ENCODE measurements at places on chromosomes 4 and X.

DNA sequence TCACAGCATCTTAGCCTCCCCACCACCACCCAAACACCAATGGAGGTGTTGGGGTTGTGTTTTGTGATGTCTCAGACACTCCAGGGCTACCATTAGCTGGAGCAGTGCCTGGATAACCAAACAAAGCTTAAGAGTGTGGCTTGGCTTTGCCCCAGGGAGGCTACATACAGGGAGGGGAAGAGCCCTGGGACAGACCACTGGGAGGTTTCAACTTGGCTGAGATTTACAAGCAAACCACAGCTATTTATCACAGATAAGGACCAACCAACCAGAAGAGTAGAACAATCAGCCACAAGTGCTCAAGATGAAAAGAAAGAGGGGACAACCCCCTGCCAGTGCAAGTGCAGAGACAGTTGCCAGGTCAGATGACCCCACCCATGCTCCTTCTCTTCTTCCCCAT lies 24.1 kb downstream of the SOX3 start:
- DNase-seq, result no peak

- DNase-seq, result no peak
Measured at GRCh38 chr4:95107004-95107403, 349.2 kb downstream of the BMPR1B start.

DNA sequence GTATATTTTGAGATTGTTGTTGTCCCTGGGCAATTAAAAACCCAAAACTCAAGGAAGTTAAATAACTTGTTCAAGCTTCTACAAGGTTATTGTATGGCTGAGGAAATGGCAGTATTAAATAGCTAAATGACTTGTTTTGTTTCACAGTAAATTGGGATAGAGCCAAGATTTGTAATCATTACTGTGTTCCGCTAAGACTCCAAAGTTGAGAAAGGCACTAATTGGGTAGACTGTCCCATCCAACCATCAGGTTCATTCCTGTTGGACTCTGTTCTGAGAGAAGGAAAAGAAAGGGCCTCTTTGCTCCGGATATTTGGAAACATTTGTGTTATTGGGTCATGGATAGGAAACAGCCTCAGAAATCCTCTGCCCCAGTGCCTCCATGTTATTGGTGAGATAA lies 82.2 kb downstream of the DCLK2 start:
- DNase-seq, result no peak

GRCh38 chr4:188145601-188146000 lies 6.4 kb downstream of the TRIML1 start:
- no peak for DNase-seq

DNA sequence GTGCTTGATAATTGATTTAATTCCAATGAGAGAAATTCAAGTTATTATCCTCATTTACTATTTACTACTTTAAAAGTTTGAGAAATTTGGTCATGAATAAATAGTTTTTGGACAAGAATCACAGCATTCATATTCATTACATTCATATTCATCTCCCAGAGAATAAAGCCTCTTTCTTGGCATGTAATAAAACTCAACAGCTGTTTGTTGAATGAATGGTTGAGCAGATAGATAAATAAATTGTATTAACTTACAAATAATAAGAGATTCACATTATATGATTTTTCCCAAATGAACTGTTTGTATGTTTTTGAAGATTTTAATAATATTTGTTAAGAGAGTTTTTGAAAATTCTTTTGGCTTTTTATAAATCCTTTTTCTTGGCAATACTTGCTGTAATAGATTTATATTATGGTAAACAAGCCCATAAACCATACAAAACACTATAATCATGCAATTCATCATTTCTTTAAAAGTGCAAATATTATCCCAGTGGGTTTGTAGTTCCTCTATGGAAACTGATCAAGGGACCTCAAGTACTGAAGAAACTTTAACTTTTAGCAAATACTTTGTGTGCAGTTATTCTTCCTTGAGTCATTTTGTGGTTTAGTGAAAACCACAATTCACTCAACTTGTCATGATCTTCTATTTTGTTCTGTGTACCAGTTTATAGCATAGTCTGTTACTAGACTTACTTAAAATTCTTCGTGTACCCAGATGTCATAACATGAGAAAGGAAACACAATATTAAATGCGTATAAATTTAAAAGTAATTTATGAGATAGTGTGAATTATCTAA lies 371.8 kb downstream of the ADGRL3 start:
- peak; percentile 47 for DNase-seq

- DNase-seq, result no peak
Measured at GRCh38 chr4:159606835-159607234, 504.0 kb downstream of the RAPGEF2 start.

- no peak for DNase-seq
Measured at GRCh38 chr4:51923343-51923742, 80.4 kb downstream of the DCUN1D4 start.

DNA sequence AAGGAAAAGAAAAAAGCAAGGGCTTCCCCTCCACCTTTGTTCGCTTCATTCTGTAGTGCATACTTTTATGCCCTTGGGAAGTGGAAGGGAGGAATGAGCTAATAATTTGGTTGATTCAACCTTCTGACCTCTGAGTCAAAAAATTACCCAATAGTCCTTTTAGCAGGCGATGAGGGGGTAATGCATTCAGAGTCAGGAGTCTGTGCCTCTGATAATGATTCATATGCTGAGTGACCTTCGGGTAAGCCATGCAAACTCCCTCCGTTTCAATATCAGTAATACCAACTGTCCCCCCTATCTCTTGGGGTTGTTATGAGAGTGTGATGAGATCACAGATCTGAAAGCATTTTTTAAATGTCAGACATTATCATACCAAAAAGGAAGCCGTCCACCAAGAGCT lies 41.6 kb upstream of the ACSL4 start:
- DNase-seq, result peak; percentile 50

- no peak for DNase-seq
Measured at GRCh38 chrX:149758068-149758714, 15.7 kb upstream of the HSFX1 start.

Measured in skeletal muscle cell (primary cell).